ENCODE measurements at places on chromosomes 6 and 20.

DNA sequence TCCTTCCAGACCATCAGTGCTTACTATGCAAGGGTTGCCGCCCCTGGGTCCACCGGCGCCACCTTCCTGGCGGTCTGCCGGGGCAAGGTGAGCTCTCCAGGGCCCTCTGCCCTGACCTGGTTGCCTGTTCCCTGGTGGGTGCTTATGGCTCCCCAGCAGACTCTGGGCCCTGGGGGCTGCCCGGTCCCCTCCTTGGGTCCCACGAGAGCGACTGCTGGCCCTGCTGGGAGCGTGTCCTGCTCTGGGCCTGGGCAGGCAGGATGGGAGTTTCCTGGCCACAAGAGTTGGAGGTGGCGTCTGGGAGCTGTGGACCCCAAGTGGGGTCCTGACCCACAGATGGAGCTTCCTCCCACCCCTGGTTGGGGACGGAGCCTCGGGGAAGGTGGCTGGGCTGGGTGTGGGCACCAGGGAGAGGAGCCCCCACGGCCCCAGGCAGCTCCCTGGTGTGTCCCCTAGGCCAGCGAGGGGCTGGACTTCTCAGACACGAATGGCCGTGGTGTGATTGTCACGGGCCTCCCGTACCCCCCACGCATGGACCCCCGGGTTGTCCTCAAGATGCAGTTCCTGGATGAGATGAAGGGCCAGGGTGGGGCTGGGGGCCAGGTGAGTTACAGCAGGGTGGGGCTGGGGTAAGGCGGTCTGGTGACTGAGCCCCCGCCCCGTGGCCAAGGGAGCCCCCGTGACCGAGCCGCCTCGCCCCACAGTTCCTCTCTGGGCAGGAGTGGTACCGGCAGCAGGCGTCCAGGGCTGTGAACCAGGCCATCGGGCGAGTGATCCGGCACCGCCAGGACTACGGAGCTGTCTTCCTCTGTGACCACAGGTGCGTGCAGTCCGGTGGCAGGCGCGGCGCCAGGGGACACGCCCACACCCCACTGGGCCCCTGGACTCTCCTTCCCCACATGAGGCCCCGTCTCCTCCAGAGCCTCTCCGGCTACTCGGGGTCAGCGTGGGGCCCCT, 7.1 kb upstream of the TNFRSF6B start:
- DNase-seq: no peak

DNA sequence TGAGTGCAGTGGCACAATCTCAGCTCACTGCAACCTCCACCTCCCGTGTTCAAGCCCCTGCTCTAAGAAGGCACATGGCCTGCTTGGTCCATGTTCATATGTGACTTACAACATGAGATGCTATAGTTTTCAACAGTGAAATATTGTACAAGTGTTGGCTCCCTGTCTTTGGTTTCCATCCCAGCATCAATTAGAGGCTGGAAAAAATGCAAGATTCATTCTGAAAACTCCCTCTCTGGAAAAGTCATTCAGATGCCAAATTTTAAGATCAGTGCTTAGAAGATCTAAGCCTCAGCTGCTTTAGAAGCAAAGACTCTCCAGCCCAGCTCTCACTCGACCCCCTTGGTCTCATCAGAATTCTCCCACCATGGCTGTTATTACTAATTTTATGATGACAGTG, 398.9 kb downstream of the KIF16B start:
- DNase-seq: no peak

DNA sequence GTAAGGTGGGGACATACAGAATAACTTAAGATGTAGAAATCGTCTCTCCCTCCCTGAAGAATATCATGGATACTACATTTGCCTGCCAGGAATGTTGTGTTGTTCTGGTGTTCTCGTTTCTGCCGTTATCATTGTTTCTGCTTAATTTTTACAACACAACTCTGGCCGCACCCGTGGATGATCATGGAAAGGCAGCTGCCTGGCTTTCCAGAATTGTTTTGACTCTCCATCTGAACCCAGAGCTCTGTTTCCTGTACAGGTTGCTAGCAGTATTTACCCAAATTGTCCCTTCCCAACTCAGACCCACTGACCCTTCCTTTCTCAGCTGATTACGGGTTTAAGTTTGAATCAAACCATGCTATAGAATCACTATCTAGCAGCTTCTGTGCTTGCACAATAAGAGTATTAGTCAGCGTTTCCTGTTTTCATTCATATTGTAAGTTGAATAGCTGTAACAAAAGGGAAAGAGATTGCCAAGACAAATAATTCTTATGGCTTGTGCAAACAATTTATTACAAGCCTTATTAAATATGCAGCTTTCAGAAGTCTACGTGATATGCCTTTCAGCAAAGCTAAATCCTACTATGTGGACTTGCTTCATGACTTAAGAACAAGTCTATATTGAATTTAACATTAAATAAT, 139.0 kb downstream of the MTHFD1L start:
- DNase-seq: no peak

DNA sequence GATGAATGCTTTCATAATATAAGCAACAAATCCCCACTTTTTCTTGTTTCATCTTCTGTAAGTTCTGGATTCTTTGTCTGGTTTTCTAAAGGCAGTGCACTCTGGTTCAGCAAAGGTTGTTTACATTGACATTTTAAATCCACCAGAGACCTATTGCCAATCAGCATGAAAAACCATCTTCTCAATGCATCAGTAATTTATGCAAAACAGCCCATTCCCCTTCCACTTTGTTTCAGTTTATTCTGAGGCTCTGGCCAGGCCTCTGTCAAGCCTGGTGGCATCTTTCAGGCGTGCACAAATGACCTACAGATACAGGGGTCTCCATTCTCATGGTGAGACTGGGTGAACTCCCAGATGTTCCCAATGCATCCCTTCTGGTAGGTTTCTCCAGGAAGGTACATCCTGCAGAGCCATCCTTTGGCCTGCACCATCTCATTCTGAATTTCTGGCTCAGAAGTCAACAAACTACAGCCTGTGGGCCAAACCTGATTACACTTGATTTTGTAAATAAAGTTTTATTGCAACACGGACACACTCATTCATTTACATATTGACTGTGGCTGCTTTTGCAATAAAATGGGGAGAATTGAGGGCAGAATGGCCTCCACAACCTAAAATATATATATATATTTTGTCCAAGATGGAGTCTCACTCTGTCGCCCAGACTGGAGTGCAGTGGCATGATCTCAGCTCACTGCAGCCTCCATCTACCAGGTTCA, 405.4 kb downstream of the PREX1 start:
- no peak for DNase-seq

DNA sequence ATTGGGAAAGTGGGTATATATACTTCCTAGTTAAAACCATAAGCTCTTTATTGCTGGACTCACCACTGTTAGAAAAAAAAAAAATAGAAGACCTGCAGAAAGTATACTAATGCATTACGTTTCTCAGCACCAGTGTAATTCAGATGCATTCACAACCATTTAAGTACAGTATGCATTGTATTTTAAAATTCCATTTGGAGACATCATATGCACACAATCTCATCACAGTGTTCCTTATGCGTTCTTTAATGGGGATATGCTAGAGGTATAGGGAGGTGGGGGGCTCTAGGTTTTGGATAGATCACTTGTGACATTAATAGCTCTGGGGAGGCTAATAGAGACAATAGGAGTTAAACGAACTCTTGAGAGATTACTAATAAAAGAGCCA, 9.4 kb downstream of the TFAP2A start:
- no peak for DNase-seq

DNA sequence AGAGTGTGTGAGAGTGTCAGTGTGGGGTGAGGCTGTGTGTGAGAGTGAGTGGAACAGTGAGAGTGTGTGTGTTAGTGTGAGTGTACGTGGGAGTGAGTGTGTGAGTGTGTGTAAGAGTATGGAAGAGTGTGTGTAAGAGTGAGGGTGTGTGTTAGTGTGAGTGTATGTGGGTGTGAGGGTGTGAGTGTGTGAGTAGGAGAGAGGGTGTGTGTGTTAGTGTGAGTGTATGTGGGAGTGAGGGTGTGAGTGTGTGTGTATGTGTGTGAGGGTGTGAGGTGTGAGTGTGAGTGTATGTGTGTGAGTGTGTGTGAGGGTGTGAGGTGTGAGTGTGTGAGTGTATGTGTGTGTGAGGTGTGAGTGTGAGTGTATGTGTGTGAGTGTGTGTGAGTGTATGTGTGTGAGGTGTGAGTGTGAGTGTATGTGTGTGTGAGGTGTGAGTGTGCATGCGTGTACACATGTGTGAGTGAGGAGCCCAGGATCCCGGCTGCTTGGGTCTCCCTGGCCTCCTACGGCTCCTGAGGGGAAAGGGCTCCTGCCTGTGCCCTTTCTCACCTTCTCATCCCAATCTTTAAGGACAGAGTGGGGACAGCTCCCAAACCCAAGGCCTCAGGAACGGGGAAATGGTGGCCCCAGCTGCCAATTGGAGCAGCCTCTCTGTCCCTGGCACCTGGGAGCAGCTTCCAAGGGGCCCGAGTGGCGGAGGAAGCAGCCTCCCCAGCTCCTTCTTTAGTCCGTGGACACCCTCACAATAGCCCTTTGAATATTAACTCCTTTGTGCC, 100.2 kb downstream of the PSMB1 start:
- no peak for DNase-seq

- DNase-seq: no peak
Measured at GRCh38 chr20:8795404-8795803, 273.5 kb upstream of the PLCB4 start.

- no peak for DNase-seq
Measured at GRCh38 chr6:1781152-1781816, 171.6 kb downstream of the FOXC1 start.

- no peak for DNase-seq
Measured at GRCh38 chr20:34946661-34947060, 8.9 kb downstream of the GSS start.

DNA sequence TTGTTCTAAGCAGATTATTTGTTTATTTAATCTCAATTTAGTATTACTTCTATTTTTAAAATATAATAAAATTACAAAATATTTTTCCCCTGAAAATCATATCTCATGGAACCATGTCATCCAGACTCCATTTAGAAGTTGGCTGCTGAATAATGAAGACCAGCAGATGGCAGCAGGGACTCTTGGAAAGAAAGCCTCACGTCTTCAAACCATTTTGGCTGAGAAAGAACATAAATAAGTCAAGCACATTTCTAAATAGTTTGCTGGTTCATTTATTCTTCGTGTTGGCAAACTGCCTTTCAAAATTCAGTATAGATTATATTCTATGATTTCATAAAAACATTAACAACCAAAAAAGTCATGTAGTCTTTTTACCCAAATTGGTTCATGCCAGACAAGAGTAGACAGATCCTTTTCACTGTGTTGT, 71.7 kb downstream of the RCAN2 start:
- no peak for DNase-seq

DNA sequence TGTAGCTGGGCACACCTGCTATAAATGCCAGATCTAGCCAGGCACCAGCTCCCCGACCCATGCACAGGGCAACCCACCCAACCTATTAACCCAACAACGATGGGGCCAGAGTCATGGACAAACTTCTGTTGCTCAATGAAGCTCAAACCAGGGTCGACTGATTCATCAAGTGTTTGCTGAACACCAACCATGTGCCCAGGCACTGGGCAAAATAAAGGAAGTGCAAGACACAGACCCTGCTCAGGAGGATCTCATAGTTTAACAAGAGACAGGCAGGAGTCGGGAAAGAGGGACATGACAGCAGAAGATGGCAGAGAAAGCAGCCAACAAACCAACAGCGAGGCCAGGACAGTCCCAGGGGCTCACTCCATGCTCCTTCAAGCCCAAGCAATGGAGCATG, 18.8 kb downstream of the KCNK5 start:
- DNase-seq: no peak

GRCh38 chr20:18323705-18324104, 35.4 kb downstream of the ZNF133 start:
- DNase-seq: no peak

DNA sequence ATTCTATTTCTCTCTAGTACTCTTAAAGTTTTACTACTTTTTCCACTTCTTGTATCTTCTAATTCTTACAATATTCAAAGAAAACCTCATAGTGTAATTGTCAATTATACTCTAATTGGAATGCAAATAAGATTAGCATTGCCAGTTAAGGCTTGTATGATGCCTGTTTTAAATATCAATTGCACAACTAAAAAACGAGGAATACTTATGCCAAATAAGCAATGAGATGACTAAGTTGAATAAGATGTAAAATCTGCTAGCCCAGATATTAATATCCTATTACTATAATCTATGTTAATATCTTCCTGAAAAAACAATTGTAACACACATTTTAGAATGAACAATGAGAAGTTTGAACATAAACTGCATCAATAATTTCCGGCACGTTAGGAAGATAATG, 13.3 kb upstream of the AKAP7 start:
- no peak for DNase-seq

DNA sequence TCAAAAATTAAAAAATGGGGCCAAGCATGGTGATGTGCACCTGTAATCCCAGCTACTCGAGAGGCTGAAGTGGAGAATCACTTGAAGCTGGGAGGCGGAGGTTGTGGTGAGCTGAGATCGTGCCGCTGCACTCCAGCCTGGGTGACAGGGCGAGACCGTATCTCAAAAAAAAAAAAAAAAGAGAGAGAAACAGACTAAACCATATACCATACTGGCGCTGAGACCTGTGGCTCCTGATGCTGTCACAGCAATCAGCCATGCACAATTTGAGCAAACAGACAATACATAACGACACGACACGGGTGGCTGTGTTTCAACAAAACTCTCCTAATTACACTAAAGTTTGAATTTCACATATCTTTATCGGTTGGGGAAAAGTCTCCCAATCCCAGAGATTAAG, 14.9 kb upstream of the CBFA2T2 start:
- no peak for DNase-seq

GRCh38 chr6:20915156-20915555, 380.9 kb downstream of the CDKAL1 start:
- DNase-seq: no peak

DNA sequence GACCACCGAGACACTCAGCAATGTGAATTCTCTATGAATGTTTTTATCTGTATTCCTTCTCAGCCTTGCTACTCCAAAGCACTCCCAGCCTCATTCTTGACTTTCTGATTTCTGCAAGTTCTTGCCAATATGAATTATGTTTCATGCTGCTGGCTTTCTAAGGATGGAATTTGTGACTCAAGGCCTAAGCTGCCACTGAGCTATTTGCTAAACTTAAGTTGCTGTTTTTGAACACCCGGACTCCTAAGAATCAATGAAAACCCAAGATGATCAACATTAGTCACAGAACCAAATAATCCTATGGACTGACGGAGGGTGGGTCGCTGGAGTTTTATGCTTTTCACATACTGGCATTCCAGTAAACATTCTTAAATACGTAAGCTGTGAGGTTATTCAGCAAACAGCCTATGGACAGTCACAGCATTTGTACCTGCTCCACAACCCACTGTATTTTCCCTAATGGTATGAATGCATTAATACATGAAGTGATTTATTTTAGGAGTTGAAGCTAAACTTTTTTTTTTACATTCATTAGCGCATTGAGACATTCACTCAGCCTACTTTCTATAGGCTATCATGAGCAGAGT, 8.2 kb upstream of the PXDC1 start:
- no peak for DNase-seq

Measured in stimulated activated CD4-positive, alpha-beta T cell treated with anti-CD3 and anti-CD28 coated beads, Interleukin-12 subunit alpha, Interleukin-12 subunit beta, amount 100 ng/mL, for 4 hours (primary cell).